ENCODE measurements at places on chromosomes 16 and 17.
A peak's percentile ranks its signal among the peaks of the same experiment; 100 is the strongest.

DNA sequence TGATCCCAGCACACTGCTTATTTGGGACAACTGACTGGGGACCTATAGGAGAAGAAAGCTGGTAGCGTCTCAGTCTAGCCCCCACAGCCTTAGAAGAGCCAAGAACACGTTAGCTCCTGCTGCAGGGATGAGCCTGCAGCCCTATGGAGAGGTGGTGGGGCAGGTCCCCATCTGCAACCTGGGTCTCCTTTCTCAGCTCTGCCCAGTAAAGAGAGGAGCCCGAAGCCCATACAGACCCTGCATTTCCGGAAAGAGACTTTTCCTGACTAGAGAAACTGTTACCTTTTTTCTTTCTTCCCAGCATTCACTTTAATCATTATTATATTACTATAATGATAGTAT, 788 bp downstream of the METTL22 start:
- no peak for DNase-seq

GRCh38 chr17:21066394-21066793, 23.6 kb upstream of the USP22 start:
- no peak for DNase-seq

- DNase-seq, result peak; percentile 49
Measured at GRCh38 chr16:85437166-85438052, 175.7 kb upstream of the GSE1 start.

GRCh38 chr17:81295676-81296381, 722 bp upstream of the SLC38A10 start:
- peak; percentile 53 for DNase-seq

DNA sequence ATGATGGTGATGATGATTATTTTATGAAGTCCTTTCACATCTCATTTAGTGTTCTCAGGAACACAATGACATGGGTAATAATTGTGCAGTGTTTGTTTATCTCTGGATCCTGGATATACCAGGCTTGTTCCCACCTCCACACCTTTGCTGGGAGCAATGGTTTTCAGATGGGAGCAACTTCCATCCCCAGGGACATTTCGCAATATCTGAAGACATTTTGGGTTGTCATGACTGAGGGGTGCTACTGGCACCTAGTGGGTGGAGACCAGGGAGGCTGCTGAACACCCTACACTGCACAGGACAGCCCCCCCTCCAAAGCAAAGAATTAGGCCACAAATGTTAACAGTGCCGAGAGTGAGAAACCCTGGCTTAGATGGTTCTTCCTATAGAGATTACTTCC, 13.5 kb upstream of the SALL1 start:
- DNase-seq, result no peak

GRCh38 chr17:55478971-55479370, 32.3 kb downstream of the SMIM36 start:
- DNase-seq, result peak; percentile 45

GRCh38 chr16:22188595-22189442, 17.3 kb upstream of the EEF2K start:
- peak; percentile 80 for DNase-seq

GRCh38 chr17:38900978-38901656, 24.3 kb upstream of the LASP1NB start:
- peak; percentile 93 for DNase-seq

- no peak for DNase-seq
Measured at GRCh38 chr17:55521186-55521585, 9.9 kb upstream of the SMIM36 start.

GRCh38 chr17:77933777-77934398, 24.6 kb upstream of the TNRC6C start:
- no peak for DNase-seq

DNA sequence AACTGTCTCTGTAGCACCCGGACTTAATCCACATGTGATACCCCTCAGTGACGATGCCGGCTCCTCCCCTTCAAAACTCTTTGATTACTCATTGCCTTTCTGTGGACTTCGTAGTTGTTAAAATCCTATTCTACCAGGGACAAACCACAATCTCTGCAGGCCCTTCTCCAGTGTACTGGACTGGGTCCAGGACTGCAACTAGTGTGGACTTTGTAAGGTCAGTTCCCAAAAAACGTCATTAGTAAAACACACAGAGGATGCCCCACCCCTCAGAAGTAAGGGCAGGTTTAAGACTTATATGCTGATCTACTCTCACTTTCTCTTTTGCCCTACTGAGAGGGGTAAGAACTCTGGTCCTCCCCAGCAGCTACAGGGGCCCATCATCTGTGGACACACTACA, 10.5 kb upstream of the NUDT7 start:
- no peak for DNase-seq

DNA sequence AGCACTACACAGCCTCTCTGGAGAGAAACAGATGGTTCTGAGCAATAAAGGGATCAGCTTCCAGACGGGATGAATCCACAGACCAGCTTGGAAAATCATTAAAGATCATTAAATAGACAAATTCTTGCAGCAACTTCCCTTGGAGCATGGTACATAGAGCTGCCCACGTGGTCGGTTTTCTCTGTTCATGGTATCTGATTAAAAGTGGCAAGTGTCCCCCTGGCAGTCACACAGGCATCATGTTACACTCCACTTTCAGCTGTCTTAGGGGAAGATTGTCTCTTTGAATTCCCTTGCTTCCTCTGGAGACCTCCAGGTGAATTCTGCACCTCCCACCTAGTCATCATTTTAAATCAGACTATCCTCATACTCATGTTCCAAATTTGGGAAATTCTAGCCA, 92.2 kb upstream of the CACNG3 start:
- no peak for DNase-seq

GRCh38 chr17:77068915-77069314, 71.9 kb upstream of the SEC14L1 start:
- DNase-seq, result no peak

GRCh38 chr16:87295259-87295658, 21.9 kb downstream of the C16orf95 start:
- no peak for DNase-seq

DNA sequence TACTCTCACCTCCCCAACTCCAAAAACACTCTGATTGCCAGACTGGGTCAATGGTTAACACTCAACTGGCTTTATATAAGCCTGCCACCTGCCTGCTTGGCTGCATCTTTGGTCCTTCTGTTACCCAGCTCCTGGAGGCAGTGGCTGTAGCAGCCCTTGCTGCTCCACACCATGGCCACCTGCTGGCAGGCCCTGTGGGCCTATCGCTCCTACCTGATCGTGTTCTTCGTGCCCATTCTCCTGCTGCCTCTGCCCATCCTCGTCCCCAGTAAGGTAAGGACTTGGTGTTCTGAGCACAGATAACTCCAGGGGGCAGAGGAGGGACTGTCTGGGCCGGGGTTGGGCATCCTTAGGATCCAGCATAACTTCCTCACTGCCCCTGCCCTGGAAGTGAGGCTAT, at the start of gene SLC13A2:
Gene SLC13A2 (plus strand): TSS at position 103 of the 400 bp plus-strand sequence. CDS start 69 bp downstream, at position 172.
- no peak for DNase-seq

DNA sequence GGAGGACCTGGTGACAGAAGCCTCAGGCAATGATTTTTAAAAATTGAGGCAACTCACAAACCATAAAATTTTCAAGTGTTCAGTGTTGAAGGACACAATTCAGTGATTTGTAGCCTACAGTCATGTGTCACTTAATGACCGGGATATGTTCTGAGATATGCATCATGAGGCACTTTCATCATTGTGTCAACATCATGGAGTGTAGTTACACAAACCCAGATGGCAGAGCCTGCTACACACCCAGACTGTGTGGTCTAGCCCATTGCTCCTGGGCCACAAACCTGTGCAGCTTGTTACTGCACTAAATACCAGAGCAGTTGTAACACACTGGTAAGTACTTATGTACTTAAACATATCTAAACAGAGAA, 1.6 kb downstream of the PRSS41 start:
- DNase-seq, result no peak

DNA sequence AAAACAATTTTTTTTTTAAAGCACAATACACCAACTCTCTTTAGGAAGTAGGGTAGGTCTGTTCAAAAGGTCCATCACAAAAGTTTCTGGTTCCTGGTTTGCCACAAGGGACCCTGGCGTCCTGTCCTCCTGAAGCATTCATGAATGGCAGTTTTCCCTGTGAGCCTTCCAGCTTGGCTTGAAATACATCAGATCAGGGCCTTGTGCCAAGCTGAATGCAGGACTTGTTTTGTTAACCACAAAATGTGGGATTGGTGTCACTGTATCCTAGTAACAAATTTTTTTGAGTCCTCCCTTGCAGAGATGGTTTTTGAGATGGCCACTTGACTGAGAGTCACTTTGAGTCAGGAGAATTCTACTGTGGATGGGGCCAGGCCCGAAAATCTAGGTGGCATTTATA, 3.9 kb downstream of the GNAO1 start:
- DNase-seq, result peak; percentile 51

DNA sequence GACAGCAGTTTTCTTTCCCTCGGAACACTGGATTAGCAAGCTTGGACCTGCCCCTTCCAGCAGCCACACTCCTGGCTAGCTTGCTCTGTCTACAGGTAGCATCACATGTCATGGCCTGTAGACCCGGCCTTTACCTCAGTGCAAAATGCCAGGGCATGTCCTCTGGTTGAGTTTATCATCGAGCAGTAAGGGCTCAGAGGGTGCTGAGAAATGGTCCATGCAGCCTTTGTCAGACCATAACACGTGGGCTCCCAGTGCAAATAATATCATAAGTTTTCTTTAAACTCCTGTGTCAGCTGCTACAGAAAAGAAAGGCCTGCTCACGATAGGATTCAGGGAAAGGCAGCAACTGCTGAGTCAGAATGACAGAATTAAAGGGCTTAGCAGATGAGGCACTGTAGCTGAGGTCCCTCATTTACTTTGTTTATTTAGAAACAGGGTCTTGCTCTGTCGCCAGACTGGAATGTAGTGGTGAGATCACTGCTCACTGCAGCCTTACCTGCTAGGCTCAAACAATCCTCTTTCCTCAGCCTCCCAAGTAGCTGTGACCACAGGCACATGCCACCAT, 8.0 kb upstream of the GNA13 start:
- DNase-seq, result peak; percentile 73

GRCh38 chr17:72223866-72224291, 103.1 kb downstream of the SOX9 start:
- DNase-seq, result no peak

- no peak for DNase-seq
Measured at GRCh38 chr16:62642677-62643076, 606.4 kb upstream of the CDH8 start.

DNA sequence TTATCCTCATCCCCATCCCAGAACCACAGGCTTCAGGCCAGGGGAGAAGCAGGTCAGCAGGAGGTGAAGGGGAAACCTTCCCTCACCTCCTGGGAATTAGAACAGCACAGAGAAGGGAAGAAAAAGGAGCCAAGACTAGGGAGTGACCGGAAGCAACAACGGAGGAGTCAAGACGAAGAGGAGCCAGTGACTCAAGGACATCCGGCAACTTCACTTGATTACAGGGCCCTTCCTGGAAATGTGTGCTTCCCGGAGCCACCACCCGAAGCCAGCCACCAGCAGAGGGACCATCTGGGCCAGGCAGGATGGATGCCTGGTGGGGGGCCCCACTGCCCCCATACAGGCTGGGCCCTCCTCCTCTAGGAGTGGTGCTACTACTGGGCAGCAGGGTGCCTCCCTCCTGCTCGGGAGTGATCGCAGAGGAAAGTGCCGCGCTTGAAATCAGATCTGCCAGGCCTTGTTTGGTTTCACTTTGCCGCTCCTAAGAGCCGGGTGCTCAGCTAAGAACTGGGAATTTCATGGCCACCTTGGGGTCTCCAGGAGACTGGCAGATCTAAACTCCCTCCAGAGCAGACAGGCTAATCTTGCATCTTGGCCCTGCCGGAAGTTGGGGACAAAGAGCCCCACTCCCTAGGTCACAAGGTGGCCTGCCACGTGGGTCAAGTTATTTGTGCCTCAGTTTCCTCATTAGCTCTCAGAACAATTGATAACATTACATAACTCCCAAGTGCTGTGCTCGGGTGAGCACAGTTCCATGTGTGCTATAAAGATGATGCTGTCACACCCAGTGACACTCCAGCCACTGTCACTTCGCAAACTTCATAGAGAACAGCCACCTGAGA, 6.6 kb downstream of the CDC42EP4 start:
- peak; percentile 94 for DNase-seq

DNA sequence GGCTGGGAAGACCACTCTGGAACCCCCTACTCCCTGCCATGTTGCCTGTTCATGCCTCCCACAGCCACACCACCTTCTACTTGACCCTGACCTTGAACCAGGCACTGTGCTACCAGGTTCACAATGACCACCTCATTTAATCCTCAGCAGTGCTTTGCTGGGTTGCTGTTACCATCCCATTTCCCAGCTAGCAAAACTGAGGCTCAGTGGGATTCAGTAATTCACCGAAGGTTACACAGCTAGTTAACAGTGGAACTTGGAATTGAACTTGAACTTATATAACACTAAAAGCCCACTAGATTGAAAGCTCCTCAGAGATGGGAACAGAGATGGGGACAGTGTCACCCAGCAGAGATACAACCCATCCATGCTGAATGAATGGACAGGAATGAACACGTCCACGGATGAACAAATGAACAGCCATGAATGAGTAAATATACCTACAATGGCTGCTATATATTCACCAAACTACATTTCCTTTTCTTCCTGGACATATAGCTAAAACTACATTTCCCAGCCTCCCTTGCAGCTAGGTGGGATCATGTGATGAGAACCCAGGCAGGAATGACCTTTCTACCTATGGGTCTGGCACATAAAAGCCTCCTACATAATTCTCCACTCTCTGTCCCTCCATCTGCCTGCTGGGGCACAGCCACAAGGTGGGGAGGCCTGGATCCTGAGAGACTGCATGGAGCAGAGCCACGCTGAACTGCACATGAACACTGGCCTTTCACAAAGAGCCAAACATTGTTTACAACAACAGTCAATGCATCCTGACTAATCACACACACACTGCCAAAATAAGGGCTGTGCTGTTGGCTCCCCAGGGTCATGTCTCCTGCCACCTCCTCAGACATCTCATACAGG, 94.8 kb downstream of the RMI2 start:
- no peak for DNase-seq

- no peak for DNase-seq
Measured at GRCh38 chr17:77027271-77027889, 113.4 kb upstream of the SEC14L1 start.

GRCh38 chr16:79501446-79501845, 99.1 kb downstream of the MAF start:
- DNase-seq, result no peak

DNA sequence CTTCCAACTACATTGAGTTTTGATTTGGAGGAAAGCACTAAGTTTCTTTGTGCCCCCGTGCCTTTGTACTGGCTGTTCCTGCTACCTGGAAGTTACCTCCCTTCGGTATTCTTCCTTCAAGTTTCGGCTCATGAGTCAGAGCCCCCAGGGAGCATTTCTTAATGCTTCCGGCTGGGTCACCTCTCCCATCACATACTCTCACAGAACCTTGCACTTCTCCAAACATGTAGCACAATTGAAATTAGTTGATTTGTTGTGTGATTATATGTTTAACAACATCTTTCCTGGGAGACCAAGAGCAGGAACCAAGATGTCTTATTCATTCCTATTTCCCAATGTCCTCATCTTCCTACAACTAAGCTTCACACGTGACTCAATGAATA, 158.6 kb upstream of the CDH5 start:
- DNase-seq, result no peak

- no peak for DNase-seq
Measured at GRCh38 chr17:52790359-52790955, 631.9 kb upstream of the CA10 start.

- DNase-seq, result no peak
Measured at GRCh38 chr17:57195785-57196460, 60.4 kb upstream of the MSI2 start.
